ENCODE measurements at places on chromosomes 7 and 10.

DNA sequence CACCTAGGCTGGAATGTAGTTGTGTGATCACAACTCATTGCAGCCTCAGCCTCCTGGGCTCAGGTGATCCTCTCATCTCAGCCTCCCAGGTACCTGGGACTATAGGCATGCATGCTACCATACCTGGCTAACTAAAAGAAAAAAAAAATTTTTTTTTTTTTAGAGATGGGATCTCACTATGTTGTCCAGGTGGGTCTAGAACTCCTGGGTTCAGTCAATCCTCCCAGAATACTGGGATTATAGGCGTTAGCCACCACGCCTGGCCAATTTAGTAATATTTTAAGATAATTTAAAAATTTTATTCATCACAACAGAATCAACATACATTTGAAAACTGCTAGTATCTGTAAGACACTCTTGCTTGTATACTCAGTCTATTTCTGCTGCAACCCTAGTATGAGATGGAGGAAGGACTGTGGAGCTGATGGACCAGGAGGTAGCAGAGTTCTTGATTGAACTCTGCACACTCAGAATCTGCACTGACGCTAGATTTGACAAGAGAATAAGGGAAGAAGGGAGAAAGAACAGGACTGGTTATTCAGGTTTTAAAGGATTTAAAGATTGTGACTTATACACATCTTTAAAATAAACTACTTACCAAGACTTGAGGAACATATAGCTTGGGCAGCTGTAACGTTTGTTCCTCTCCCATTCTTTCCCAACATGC is 57.6 kb downstream of the VCL start:
- no peak for DNase-seq

DNA sequence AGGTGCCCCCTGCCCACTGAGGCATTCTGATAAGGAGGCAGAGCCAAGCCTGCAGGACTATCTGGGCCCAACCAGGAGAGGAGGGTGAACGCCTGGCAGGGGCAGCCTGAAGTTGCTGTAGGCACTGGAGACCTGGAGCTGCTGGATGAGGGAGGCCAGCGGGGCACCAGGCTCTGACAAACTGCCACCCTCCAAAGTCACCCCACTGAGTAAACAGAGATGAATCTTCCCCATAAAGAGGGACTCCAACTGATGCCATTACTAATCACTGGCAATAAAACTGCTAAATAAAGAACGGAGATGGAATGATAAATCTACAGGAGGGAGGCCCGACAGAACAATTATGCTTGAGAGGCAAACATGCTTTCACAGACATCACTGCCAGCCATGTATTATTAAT is 44.2 kb downstream of the DRGX start:
- DNase-seq = no peak

- DNase-seq = no peak
These were observed 272.8 kb upstream of the TCERG1L start for GRCh38 chr10:131584287-131584686.

DNA sequence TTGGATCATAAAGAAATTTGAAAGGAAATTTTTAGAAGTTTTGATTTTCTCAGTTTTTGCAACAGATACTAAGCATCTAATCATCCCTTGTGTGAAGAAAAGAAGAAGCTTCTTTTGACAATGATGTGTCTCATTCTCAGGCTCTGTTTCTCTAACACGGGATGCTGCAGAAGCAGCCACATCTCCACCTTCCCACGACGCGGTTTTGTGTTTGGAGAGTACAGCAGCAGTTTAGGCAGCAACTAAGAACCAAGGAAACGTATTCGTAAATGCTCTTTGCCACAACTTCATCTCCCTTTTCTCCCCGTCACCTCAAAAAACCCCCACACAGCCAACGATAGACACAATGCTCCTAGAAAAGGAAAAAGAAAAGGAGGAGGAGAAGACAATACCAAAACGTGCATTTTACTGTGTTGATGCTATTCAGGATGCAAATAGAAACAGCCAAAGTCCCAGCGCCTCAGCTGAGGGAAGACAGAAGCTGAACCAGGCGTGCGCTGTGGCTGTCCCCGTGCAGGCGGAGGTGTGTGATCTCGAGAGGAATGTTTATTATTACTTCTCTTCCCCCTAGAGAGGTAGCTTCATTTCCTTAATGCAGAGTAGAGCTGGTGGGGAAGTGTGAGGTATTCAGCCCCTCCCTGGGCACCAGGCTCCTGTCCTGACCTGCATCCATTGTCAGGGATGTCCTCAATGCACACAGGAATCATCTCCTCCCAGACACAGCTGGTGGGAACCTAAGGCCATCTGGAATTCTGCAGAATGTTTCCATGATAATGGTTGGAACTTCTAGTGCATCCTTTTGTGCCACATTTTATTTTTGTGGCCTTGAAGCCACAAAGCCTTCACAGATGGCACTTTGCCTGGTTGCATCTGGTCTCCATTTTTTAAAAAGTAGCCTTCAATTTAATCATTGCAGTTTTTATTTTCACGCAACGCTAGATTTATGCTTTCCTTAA is 174.6 kb upstream of the KLF6 start:
- DNase-seq = no peak

GRCh38 chr10:14736600-14737081 is 38.1 kb downstream of the FAM107B start:
- DNase-seq = no peak

- no peak for DNase-seq
These were observed 50.0 kb downstream of the SPAM1 start for GRCh38 chr7:123975084-123975483.

DNA sequence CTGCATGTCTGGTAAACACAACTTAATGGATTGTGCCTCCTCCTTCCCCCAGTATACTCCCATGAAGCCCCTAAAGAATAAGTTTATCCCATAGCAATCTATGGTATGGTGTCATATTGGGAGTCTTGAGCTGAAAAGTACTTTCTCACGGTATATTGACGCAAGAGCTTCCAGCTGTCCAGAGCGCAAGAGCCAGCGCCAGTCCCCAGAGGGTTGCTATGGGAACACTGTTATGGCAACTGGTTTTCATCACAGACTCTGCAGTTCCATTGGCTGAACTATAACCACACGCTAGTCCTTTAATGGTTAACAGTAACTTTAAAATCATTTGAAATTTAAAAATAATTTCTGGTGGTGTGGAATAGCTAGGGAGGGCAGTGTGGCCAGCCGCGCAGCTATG is 46.9 kb downstream of the PRPF18 start:
- no peak for DNase-seq

Measured in activated CD8-positive, alpha-beta T cell treated with anti-CD3 and anti-CD28 coated beads, Interleukin-2, amount 10 ng/mL, durations not matched to agents 7 days and 5 days (primary cell).